ENCODE measurements at places on chromosomes 12 and 14.

DNA sequence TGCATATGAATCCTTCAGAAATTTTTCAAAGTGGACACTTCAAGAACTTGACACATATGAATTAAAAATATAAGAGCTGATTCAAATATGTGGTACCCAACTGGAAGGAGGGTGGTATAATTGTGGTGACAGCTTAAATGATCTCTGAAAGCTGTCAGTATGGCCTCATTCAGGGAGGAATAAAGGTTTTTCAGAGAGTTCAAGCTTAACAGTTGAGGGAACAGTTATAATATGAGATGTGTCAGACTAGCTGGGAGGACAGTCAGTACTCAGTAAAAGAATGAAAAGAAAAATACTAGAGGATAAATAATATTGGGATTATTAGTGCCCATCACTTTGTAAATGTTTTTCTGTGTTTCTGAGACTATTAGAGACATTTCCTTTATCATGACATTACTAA, 277.5 kb downstream of the RASSF9 start:
- DNase-seq: no peak

- no peak for DNase-seq
Observed at GRCh38 chr12:58346032-58346632, 404.8 kb downstream of the ATP23 start.

DNA sequence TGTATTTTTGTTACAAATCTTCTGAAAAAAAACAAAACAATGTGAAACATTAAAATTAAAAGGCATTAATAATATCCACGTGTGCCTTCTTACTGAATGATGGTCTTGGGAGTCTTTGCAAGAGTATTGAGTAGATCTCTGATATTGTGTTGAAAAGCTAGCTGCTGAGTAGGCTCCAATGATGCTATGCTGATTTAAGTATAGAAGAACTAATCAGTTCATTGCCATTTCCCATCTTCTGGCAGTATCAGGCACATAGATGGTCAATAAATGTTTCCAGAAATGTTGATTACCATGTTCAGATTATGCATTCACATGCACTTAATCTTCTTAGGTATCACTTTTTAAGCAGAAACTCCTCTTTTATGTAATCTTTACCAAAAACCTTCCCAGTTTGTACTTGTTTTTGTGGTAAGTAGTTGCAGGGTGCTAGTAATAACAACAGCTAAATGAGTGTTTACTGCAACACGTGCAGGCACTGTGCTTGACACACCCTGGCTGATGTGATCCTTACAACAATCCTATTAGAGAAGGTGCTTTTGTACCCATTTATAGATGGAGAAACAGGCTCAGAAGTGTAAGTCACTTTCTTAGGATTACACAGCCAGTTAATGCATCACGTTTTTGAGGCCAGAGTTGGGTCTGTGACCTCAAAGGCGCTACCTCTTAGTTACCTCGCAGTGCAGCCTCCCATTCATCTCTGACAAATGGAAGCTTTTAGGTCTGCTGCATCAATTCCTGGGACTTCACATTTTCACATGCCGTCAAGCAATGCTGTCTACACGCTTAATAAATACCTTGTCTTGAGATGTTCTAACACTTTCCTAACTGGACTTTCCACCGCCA, 46.9 kb downstream of the EID3 start:
- DNase-seq: no peak

GRCh38 chr14:40218282-40218941, 786.2 kb upstream of the FBXO33 start:
- DNase-seq: no peak

GRCh38 chr12:75882421-75882820, 149.2 kb downstream of the PHLDA1 start:
- DNase-seq: no peak

DNA sequence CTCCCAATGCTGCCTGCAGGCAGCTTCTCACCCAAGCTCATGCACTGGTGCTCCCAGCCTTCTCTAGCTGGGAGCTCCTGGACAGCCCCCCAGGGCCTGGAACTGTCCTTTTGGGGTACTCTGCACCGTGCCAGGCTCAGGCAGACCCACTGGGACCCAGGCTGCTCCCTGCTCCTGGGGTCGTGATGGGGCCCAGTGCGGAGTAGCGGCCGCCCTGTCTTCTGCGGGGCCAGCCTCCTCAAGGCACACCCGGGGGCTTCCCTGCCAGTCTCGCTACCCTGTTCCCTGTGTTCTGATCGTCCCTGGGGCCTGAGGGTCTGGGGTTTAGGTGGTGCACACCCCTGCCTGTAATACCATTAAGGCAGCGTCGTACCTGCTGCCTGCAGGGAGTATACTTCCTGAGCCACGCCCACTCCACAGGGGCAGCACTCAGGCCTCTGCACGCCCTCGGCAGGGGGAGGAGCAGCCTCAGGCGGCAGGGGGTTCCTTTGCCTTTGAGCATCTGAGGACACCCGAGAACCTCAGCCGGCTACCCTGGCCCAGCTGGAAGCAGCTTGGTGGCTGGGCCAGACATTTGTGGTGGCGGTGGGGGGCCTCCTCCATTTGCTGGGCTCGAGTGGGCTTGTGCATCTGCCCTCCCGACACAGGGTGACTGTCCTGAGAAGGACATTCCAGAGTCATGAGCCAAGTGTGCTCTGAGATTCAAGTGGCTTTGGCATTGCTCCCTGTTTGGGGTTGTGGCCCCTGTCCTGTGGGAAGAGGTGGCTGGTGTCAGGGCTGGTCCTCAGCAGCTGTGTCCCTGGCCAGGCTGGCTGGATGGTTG, 9.2 kb upstream of the CRIP2 start:
- no peak for DNase-seq

DNA sequence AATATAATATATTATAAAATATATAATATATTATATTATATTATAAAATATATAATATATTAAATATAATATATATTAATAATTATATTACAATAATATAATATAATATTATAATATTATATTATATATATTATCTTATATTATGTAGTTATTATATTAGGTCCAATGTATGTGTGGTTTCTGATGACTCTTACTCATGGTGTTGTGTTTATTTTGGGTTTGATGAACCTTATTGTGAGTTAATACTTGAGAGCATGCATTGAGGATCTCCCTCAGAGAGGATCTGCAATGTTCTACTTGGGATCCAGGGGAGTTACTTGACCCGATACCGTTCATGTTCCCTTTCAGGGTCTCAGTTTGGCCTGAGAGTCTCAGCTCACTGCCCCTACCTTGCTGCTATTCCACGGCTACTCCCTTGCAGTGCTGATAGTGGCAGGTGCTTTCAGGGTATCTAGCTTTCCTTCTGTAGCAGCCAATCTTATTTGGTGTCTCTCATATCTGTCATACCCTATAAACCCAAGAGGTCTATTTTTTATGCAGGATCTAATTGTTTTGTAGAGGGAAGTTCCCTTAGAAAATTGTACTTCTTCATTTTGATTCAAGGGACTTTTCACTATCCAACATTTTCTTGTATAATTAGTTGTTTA, 89.1 kb upstream of the ZDHHC17 start:
- DNase-seq: no peak

DNA sequence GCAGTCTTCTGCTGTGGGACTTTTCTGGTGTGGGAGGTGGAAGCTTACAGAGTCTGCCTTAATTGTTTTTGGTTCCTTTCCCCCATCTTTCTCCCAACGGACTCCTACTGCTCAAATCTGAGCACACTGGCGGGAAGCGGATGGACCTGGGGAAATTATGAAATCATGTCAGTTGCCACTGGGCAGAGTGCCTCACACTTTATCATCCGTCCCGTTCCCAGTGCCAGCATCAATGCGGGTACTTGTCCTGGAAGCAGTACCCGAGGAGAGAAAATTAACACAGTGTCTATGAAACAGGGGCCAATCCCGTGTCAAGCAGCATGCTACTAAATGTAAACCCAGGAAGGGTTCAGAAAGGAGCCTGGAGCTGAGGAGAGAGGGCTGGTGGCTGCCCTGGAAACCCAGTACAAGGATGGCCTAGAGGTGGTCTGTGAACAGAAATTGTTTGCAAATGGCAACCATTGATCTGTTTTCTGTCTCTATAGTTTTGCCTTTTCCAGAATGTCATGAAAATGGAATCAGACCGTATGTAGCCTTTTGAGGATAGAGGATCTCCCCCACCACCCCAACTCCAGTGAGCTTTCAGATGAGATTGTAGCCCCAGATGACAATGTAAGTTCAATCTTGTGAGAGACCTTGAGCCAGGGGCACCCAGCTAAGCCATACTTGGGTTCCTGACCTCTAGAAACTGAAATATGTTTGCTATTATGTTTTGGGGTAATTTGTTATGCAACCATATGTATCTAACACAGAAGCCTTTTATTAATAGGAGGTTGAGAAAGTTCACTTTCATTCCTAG, 908 bp upstream of the CDKL1 start:
- DNase-seq: no peak

- no peak for DNase-seq
Observed at GRCh38 chr12:64682572-64683277, 72.4 kb downstream of the RASSF3 start.

GRCh38 chr14:68306934-68307789, 485.7 kb downstream of the ZFP36L1 start:
- DNase-seq: no peak

GRCh38 chr12:124411281-124411878, 116.5 kb downstream of the RFLNA start:
- no peak for DNase-seq

- DNase-seq: no peak
Observed at GRCh38 chr12:79690142-79690637, 574 bp downstream of the PAWR start.

DNA sequence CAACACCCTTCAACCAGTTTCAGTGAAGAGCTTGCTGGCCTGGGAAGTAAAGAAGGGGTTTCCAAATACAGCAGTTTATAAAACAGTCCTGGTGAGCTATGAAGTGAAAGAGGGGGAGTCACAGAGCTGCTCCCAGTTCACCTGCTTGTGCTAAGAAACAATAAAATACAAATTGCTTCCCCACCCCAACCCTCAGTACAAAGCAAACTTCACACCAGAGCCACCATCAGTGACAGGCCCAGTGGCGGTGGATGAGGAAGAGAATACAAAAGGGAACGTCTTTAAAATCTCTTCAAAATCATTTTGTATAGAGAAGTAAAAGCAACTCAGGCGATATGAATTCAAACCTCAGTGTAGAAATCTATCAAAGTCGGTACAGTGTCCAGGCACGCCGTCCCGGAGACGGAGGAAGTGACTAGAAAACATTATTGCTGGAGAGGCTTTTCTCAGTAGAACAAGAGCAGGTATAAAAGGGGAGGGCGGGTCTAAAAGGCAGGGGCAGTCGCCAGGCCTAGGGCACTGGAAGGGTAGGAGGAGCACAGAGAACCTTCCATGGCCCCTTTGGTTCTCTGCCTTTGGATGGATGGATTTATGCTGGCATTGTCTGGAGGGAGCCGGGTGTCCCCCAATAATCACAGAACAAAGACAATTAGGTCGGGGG, 10.5 kb upstream of the RPLP0 start:
- DNase-seq: no peak

GRCh38 chr12:115813256-115813655, 464.2 kb downstream of the MED13L start:
- no peak for DNase-seq

DNA sequence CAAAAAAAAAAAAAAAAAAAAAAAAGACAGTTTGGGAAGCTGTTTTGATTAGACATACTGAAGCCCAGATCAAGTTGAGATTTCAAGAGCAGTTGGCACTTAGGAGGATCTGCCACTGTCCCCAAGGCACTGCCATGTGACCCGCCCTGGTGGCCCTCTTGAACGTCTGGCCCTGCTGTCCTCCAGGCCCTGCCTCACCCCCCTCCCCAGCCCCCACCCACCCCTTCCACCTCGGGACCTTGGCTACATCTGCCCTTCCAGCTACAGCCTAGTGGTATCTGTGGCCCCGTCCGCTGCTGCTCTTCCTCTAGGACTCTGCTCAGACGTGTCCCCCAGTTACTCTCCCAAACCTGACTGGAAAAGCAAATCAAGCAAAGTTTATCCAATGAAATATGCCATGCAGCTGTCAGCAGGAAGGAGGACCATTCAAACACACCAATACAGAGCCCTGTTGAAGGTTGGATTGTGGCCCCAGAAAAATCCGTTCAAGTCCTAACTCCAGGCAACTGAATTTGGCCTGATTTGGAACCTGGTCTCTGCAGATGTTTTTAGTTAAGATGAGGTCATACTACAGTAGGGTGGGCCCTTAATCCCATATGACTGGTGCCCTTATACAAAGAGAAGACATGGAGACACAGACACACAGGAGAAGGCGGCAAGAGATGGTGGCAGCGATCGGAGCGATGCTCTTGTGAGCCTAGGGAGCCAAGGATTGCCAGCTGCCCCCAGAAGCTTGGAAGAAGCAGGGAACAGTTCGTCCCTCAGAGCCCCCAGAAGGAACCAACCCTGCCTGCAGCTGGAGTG, 17.7 kb downstream of the SLC25A29 start:
- no peak for DNase-seq

DNA sequence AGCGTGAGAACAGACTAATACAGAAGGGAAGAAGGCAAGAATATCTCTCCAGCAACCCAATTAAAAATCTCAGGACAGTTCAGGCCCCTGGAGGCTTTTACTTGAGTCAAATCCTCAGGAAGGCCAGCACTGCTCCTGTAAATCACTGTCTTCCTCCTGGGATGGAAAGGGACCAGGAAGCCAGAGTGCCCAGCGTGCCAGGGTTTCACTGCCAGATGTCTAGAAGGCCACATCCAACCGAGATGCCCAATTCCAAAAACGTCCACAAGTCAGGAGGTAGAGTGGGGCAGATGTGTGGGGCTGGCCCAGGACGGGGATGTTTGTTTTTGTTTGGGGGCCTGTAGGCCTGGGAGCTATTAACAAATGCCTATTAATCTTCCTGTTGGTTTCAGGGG, 332.0 kb downstream of the MED13L start:
- no peak for DNase-seq

DNA sequence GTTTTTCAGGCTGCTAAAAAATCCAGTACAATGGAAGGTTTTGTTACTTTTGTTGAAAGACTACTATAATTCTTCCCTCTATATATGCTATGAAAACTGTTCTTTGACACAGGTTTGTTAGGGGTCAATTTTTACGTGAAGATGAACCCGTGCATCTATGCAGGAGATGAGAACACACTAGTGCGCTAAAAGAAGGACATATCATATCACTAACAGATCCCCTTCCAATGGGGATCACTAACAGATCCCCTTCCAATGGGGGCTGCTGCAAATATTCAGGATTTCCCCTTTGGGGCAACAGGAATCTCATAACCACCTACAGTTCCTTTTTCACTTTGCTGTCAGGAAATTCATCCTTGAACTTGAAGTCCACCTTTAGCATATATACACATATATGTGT, 75.1 kb downstream of the CLMN start:
- DNase-seq: no peak

GRCh38 chr12:104304261-104305009, 896 bp downstream of the EID3 start:
- DNase-seq: no peak
